A673 (cell line): ENCODE measurements at places on chromosomes 16 and 17.

DNA sequence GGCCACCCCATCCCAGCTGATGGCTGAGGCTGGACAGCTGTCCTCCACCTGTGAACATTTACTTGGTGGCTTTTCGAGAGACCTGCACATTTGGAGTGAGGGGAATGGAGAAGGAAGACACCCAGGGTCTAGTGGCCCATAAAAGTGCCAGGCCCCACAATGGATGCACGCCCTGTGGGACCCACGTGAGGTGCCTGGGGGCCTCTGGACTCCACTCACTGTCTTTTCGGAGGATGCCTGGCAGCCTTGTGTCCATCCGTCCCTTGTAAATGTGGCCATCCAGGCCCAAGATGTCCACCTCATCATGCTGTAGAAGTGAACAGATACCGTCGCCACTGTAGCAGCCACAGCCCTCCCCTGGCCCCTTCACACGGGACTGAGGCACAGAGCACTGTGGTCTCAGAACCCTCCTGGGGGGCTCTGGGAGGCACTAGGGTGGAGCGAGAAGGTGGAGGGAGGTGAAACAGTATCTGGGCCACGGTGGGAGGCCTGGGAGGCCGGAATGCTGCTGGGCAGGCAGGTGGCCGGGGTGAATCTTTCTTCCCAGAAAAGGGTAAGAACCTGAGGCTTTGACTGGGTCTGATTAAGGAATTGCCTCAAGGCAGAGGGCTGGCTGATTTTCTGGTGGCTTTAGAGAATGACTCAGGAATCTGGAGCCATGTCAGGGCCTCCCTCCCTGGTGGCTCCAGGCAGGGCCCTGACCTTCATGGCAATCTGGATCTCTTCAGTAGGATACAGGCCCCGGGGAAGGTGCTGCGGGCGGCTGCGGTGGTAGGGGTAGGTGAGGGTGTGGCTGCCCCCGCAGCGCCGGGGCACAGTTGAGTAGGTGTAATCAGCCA lies 11.5 kb downstream of the UBALD2 start:
- DNase-seq: no peak

DNA sequence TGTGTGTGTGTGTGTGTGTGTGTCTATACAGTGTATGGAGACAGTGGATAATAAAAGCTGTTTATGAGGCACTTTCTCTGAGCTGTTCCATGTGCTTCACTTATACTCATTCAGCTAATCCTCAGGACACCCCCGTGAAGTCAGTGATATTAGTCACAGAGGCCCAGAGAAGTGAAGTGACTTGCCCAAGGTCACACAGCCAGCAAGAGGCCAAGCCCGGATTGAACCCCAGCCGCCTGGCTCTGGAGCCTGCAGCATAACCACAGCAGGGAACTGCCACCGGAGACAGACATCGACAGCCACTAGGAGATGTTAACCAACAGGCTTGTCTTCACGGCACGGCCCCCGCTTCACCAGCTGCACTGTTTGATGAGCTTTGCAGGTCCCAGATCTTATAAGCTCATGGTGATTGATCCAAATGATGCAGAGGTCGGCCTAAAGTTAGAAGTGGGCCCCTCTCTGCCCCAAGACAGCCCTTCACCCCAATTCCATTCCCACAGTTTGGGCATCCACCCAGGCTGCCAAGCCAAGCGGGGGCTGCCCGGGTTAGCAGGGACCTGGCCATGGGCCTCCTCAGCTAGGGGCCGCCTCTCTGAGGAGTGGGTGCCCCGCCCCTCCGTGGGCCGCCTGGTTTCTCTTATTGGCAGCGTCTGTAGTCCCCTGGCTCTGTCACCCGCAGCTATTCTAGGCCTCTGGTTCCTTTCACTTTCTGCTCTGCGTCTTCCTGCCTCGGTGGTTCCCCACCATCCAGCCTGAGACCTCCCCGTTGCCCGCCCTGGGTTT lies 30.9 kb downstream of the SOCS1 start:
- no peak for DNase-seq

- peak; percentile 41 for DNase-seq
These were observed 1.0 kb downstream of the LMF1 start for GRCh38 chr16:969508-970385.

DNA sequence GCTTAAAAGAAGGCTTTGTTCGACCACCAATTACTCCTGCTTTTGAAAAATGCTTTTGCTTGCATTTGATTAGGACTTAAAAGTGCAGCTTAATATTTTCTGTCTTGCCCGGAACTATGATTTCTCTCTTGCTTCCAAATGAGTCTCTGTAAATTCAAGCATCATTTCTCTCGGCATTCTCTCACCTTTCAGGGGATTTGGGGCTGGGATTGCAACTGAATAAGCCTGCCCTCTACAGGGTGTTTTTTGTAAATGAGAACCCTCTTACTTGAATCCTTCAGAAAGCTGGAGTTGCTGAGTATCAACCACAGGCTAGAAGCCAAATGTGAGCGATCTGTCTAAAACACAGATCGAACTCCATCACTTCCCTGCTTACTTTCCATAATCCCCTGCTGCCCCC lies 234.6 kb downstream of the TMEM114 start:
- peak; percentile 18 for DNase-seq
